Right renal pelvis (tissue), 4 donors: ENCODE measurements at places on chromosomes 5 and 9. TPM values are rescaled to one million over a fixed set of nuclear protein-coding genes. Genes with fewer than 3 reads are reported as not detected.

Gene SLC22A4
- 6.4 TPM for polyA plus RNA-seq

Gene PCDHGB2
- polyA plus RNA-seq: 3.8 TPM

Gene GRXCR2
- polyA plus RNA-seq: not detected

Gene AK3
- polyA plus RNA-seq: 118 TPM

Gene OR13F1
- polyA plus RNA-seq: not detected

Gene PIP5KL1
- polyA plus RNA-seq: 1.0 TPM

Gene TSPAN17
- polyA plus RNA-seq: 31.7 TPM

Gene FBP2
- 0.18 TPM for polyA plus RNA-seq
